ENCODE measurements at places on chromosomes 3 and 15. TPM values are rescaled to one million over a fixed set of nuclear protein-coding genes. Genes with fewer than 3 reads are reported as not detected.

GRCh38 chr3:133956353-133956752 is 60.7 kb upstream of the RAB6B start:
- no peak for DNase-seq

DNA sequence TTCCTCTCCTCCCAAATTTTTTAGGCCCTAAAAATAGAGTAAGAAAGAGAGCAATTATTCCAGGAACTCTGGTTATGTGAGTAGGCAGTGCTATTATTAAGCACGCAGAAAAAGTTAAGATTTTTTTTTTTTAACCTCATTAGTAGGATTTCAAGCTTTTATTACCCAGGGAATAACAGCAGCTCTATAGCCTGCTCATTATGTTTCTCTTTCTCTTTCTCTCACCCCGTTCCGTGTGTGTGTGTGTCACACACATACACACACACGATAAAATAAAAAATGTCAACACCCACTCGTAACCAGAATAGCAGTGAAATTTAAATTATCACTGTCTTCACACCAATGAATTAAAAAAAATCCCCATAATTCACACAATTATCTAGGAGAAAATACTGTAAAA is 30.3 kb downstream of the GADL1 start:
- no peak for DNase-seq

GRCh38 chr3:139940622-139941021 is 5.6 kb downstream of the CLSTN2 start:
- DNase-seq = no peak

CTXN2 gene
- total RNA-seq = not detected

DNA sequence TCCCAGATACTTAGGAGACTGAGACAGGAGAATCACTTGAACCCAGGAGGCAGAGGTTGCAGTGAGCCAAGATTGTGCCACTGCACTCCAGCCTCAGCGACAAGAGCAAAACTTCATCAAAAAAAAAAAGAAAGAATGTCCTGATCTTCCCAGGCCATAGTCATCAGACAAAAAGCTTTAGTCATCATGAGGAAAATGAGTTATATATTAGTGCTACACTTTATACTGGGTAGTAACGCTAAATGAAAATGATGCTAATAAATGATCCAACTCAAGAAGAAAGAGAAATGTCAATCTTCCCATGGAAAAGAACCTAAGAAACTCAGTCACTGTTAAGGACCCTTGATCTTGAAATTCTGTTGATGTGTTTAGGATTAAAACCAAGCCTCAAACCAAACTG is 26.3 kb upstream of the TRIM59 start:
- no peak for DNase-seq

- DNase-seq = no peak
Observed at GRCh38 chr3:139119331-139120025, 74.8 kb upstream of the PRR23C start.

SQOR gene
- total RNA-seq = 79.2 TPM

- DNase-seq = no peak
Observed at GRCh38 chr3:119745942-119746341, 36.0 kb upstream of the NR1I2 start.

DNA sequence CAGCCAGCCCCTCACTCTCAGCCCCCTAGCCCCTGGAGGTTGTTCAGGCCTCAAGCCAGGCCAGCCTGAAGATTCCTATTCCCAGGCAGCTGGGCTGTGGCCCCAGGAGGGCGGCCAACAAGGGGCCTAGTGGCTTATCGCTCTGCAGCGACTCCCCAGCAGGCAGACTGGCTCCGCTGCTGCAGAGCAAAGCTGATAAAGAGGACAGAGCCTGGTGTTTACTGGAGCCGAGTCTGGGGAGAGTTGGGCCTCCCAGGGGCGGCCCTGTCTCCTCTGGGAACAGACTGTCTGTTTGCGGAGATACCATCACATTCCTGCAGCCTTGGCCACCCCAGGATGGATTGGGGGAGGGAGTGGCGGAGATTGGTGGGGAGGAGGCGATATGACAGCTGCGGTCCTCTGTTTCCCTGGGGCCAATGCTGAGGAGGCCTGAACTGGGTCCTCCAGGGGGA is 22.4 kb upstream of the SMAD6 start:
- DNase-seq = no peak

DNA sequence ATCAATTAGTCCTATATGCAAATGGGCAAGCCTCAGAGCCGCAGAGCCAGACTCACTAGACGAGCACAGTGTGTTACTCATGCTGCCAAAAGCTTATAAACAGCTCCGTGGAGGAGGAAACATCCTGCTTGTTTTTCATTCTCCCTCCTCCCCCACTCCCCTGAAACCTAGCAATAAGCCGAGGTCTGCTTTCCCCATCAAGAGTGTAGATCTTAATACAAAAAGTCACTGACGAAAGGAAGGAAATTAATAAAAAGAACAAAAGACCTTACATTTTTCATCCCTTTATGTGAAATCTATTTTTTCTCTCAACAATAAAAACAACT is 88.5 kb downstream of the XXYLT1 start:
- peak; percentile 67 for DNase-seq

DNA sequence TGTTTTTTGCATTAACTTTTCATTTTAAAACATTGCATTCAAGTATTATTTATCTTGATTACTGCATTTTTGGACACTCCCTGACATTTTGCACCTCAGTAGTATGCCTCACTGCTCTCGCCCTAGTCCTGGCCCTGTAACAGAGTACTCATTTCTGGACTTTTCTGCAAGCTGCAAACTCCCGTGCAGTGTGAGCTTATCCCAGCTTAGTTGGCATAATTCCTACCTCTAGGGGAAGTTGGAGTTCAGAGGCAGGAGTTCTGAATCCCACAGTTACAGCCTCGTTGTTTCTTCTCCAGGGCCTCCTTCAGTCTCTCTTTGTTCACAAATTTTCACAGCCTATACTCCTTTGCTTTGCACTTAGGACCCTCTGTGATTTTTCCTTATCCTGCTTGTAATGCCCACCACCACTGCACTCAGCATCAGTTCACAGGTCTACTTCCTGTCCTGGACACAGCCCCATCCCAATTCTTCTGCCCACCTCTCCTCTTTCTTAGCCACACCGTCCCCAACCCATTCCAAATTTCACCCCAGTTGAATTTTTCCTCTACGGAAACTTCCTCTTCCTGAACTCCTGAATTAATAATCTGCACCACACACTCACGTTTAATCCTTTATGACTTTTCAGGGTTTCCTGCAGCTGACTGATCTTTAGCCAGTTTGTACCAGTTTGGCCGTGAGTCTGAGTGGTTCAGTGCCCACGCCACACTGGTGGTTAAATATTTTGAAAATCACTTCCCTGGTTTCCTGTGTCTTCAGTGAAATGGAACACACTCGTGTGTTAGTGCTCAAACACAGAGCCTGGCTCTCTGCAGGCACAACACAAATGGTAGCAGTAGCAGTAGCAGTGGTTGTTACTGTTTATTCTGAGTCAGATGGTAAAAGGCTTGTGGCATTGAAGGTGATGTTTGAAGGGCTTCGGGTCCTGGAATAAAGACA is 6.3 kb upstream of the CTSH start:
- DNase-seq = no peak

GRCh38 chr3:153145454-153145853 is 16.6 kb upstream of the RAP2B start:
- no peak for DNase-seq

GRCh38 chr3:42734263-42734860 is 31.8 kb upstream of the HHATL start:
- DNase-seq = no peak

- DNase-seq = no peak
Observed at GRCh38 chr15:94453227-94453988, 222.0 kb downstream of the MCTP2 start.

DNA sequence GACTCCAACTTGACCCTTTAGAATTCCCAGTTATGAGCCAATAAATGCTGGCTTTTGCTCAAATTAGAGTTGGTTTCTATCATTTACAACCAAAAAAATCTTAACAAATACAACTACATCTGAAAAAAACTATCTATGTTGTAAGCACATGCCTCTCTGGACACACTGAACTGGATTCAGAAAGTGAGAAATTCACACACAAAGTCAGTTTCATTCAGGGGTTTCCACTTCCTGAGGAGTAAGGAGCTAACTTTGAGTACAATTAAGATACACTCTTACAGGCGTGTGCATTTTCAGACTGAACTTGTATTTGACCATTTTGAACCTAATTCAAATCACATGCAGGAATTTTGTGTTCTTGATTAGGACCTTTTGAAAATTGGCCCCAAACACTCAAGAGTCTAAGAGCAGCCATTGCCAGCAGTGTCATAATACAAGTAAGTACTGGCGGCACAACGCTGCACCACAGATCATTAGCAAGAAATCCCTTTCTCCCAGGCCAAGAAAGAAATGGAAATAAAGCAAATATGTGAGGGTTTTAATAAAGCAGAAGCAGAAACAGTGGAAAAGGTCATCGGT is 31.2 kb downstream of the LINS1 start:
- DNase-seq = no peak

DNA sequence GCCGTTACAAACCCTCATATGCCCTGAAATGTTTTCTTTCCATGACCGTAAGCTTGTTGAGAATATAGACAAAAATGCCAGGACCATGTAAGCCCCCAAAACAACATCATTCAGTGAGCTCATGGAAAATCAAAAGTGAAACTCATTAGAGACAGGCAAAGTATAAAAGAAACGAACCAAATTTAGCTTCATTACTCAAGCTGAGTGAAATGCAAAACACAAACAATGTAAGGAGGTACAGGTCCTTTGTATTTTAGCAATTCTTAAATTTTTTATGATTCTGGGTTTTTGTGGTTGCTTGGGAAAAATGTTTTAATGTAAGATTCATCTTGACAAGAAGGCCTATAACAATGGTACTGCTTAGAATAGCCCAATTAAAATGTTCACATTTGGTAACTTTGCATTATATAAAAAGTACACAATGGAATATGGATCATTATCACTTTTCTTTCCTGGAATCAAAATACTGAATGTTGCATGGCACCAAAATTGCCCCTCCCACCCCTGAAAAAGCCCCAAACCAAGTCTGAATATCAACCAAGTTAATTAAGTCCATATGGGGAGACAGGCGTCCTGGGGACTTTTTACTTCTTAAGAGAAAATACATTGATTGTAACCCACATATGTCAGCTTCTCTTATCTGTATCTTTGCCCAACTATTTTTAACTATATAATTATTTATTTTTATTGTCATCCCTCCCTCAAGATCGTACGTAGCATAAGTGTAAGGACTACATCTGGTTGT is 247.7 kb upstream of the CDIN1 start:
- DNase-seq = no peak

GRCh38 chr15:101258238-101259144 is 6.6 kb upstream of the CHSY1 start:
- peak; percentile 62 for DNase-seq

DNA sequence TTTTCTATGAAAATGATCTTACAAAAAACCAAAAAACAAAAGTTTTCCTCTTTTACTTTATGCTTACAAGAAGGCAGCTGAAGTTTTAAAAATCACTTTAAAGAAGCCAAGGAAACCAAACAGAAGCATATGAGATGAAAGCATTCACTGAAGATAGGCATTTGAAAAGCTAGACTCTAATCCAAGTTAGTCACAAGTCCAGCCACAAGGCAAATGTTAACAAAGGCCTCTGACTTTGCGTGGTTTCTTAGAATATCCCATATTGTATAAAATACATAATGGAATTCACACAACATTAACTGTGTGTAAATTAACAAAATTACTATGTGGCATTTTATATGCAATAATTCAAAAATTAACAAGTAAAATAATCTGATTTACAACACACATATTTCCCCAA is 17.7 kb downstream of the MRPL3 start:
- no peak for DNase-seq

DNA sequence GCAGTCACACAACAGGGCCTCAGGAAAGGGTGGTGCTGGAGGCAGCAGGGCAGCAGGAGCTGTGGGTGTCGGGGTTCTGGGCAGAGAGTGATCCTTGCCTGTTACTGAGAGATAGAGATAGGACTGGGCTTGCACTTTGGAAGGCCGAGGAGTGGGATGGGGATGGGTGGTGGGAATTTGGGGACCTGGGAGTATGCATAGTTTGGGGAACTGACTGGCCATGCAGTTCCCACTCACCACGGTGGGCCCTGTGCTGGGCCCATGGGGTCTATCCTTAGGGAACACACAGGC is 192.5 kb upstream of the LINGO1 start:
- no peak for DNase-seq

GRCh38 chr15:77836906-77837648 is 204.4 kb upstream of the LINGO1 start:
- peak; percentile 24 for DNase-seq

WDR93 gene
- 0.52 TPM for total RNA-seq

DNA sequence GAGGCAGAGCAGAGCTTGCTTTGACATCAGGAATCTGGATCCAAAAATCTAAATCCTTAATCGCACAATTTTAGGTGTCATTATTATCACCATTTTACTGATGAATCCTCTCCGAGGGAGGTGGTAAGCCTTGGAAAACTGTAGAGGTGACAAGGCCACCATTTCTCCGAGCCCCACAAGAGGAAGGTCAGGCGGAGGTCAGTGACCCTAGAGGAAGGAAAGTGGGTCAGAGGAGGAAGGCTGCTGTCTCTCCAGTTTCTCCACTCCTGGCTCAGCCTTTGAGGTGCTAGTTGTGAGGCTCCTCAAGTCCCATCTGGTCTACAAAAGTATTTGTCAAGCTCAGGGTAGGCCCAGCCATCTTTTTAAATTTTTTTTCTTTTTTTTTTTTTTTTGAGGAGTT is 3.2 kb downstream of the DVL3 start:
- DNase-seq = no peak

DNA sequence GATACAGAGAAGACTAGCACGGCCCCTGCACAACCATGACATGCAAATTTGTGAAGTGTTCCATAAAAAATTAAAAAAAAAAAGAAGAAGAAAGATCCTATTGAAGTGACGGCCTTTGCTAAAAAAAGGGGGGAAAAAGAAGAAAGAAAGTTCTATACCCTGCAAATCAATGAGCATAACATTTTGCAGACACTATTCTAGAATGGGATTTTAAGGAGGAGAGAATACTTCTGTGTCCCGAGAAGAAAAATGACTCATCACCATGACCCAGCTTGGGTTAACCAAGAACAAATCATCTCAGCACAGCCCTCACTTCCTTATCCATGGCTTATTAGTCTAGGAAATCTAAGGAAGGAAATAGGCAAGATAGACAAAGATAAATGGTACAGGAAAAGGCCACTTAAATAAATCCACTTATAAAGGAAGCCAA is 7.4 kb upstream of the SH3BP5 start:
- no peak for DNase-seq

DNA sequence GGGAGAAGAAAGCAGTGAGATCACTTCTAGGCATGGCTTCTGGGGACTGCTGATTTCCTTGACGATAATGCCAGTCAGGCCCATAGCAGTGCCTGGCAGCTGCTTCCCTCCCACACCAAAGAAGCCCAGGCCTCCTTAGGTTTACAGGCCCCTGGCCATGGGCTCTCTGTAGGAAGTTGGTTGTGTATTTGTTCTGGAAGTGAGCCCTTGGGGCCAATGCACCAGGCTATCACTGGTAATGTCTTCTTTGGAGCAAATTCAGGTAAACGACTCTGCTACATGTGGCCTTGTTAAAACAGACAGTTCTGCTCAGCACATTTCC is 89.3 kb downstream of the CCNL1 start:
- no peak for DNase-seq

Data from left lung (tissue), 14 donors.